ENCODE measurements at places on chromosomes 2 and 18. TPM values are rescaled to one million over a fixed set of nuclear protein-coding genes. Genes with fewer than 3 reads are reported as not detected.
A peak's percentile ranks its signal among the peaks of the same experiment; 100 is the strongest.

The LCT gene
- polyA plus RNA-seq: 0.06 TPM

The ARHGAP15 gene
- polyA plus RNA-seq: 6.3 TPM

The SETBP1 gene
- 24.7 TPM for polyA plus RNA-seq

The PSMG2 gene
- 77.0 TPM for polyA plus RNA-seq

The SOWAHC gene
- polyA plus RNA-seq: 16.8 TPM

DNA sequence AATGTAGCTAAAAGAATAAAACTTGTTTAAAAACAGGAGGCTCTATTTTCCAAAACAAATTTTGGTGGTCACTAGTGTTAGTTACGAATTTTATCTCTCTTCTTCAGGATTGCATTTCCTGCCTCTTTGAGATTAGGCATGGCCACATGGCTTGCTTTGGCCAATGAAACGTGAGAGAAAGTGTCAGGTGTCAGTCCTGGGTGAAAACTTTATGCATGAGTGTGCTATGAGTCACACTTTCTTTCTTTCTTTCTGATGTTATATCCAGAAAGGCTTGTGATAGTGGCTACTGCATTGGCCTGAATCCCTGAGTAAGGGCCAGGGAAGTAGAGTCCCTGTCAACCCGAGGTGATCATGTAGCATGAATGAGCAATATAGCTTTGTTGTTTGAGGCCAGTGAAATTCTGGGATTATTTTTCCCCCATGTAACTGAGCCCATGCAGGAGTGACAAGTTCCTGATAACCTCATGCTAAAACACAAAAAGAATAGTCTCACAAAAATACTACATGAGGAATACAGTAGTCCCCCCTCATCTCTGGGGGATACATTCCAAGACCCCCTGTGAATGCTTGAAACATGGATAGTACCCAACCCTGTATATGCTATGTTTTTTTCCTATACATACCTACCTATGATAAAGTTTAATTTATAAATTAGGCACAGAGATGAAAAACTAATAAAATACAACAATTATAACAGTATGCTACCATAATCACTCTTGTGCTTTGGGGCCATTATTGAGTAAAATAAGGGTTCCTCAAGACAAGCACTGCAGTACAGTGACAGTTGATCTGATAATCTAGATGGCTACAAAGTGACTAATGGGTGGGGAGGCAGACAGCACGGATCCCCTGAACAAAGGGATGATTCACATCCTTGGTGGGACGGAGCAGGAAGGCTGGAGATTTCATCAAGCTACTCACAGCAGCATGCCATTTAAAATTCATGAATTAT lies 109.5 kb downstream of the CDC42EP3 start:
- no peak for DNase-seq

DNA sequence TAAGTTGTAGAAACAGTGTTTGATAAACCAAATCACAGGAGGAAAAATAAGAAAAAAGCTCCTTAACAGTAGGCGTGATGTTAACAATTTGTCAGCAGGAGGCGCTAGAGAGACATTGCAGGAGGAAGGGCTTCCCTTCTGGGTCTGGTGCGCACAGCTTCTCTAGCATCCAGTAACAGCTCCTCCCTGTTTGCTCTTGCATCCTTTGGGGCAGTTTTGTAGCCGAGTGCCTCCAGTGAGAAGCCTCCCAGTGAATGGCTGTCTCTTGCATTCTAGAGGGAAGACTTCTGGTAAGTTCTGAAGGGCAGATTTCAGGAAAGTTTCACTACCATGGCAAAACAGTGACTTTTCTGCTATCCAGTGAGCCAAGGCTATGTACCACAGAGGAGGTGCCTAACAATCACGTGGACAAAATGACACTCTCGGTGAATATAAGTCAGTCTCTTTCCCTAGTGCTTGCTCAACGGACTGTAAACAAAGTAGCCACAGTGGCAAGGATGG lies 9.5 kb upstream of the ZNF396 start:
- peak; percentile 45 for DNase-seq

DNA sequence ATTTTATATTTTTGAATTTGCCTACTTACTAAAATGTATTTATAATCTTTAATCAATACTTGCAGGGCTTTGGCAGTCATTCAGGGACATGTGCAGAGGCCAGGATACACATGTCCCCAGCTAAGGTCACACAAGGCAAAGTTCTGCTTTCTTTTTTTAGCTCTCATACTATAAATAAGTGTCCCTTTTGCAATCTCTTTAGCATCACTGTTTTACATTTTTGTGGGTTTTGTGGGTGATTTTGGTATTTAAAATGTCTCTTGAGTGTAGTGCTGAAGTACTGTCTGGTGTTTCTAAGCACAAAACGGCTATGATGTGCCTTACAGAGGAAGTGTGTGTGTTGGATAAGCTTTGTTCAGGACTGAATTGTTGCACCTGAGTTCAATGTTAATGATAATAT lies 309.0 kb upstream of the GULP1 start:
- DNase-seq: no peak

GRCh38 chr18:31493171-31493570 lies 4.8 kb upstream of the DSG2 start:
- no peak for DNase-seq

GRCh38 chr2:70214953-70215549 lies 24.2 kb upstream of the C2orf42 start:
- DNase-seq: no peak

DNA sequence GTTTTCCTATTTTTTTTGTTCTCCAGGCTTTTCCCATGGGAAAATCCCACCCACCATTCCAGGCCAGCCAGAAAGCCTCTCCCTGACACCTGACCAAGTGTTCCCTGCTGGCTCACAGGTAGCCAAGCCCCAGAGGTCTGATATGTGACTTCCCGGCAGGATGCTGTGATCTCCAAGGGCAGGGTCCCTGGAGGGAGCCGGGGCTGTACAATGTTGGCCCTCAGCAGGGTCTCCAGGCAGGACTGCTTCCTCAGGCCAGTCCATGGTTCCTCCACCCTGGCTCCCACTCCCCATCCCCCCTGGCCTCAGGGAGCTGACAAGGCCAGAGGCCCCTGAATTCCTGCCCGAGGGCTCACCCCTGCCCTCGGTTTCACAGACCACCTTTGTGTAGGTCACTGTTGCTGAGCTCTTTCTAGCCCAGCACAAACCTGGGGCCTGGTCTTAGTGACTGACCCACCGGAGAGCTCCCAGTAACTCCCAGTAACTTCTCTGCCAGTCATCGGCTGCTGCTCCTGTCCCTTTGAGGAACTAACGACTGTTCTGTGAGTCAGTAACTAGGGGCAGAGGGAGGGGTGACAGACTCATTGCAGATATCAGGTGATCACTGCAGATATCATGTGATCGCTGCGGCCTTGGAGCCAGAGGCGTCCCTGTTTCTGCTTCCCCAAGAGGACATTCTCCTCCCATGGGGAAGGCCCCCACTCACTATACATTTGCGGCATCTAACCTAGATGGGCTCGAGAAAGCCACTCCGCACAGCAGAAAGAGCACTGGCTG lies 38.7 kb downstream of the SDC1 start:
- no peak for DNase-seq

DNA sequence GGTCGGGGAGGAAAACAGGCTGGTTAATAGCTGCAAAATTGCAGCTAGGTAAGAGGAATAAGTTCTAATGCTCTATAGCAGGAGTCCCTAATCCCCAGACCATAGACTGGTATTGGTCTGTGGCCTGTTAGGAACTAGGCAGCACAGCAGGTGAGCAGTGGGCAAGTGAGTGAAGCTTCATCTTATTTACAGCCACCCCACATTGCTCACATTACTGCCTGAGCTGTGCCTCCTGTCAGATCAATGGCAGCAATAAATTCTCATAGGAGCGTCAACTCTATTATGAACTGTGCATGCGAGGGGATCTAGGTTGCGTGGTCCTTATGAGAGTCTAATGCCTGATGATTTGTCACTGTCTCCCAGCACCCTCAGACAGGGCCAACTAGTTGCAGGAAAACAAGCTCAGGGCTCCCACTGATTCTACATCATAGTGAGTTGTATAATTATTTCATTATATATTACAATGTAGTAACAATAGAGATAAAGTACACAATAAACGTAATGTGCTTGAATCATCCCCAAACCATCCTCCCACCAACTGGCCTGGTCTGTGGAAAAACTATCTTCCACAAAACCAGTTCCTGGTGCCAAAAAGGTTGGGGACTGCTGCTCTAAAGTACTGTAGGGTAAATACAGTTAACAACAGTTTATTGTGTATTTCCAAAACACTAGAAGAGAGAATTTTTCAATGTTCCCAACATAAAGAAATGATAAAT lies 91.7 kb upstream of the TFCP2L1 start:
- DNase-seq: no peak

DNA sequence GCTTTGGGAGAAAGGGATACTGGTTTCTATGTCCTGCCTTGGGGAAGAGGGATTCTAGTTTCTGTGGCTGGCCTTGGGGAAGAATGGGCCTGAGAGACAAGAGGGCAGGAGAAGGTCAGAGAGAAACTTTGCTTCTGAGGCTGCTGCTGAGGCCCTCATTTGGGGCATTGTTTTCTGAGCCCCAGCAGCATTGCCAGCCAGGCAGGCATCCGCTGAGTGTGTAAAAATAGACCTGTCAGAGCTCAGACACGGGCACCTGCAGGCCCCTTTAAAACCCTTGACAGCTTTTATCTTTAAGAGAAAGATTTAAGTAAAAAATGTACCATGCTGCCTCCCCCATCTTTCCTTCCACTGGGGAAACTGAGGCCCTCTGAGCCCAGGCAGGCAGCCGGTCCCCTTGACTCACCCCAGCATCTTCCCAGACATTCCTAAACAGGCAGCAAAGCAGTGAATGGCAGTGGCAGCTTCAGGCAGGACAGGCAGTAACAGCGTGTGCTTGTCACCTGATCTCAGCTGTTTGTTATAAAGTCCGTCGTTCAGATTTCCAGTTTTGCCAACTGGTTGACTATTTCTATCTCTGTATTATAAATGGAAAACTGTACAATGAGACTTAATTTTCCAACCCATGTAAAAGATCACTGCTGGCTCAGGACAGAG lies 27.6 kb downstream of the MLPH start:
- DNase-seq: no peak

Measured in spinal cord (tissue), 10 donors.